ENCODE measurements at places on chromosomes 6 and 20.

DNA sequence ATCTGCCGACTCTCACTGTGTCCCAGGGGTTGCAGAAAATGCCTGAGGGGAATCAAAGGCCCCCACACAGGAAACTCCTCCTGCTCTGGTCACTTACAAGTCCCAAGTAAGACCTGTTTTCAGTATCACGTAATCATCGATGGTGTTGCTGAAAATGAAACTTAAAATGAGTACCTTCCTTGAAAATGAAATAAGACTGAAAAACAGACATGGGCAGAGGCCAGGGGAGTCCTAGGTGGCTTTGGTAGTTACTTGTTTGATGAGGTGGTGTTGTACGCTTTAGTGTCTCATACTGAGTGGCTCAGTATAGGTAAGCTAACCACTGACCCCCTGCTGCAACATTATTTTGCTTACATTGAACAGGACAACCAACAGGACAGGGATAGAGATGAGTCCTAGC, 43.0 kb upstream of the SYNCRIP start:
- no peak for DNase-seq

GRCh38 chr6:111805511-111806164, 67.6 kb downstream of the FYN start:
- DNase-seq: peak; percentile 93

GRCh38 chr6:134634966-134635365, 314.9 kb downstream of the ALDH8A1 start:
- DNase-seq: no peak

DNA sequence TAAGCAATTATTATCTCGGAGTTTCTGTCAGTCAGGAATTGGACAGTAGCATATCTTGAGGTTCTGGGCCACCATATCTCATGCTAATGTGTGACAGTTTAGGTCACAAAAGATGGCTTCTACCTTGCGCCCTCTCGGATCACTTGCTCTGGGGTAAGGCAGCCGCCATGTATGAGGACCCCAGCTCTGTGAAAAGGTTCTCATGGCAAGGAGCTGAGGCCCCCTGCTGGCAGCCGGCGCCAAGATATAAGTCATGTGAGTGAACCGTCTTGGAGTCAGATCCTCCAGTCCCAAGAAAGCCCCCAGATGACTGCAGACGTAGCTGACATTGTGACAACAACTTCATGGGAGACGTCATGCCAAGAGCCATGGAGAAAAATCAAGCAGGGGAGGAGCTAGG, 670.8 kb downstream of the KIF16B start:
- DNase-seq: no peak

- peak; percentile 17 for DNase-seq
These were observed 14.7 kb upstream of the CHD6 start for GRCh38 chr20:41632896-41633295.

DNA sequence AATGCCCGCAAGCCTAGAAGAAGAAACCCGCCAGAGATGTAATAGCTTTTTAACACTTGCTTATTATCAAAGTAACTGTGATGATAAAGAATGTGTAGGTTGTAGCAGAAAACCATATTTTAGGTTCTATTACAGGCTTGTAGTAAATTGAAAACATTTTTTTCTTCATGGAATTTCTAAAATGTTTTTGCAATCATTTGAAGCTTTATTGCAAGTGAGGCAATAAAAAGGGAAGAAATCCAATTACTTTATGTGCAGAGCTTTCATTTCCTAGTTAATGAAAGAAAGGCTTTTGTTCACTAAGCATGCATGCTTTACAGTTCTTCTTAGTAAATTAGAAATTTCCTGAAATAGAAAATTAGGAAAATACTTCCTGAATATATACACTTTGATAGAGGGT, 135.1 kb downstream of the B3GAT2 start:
- no peak for DNase-seq

DNA sequence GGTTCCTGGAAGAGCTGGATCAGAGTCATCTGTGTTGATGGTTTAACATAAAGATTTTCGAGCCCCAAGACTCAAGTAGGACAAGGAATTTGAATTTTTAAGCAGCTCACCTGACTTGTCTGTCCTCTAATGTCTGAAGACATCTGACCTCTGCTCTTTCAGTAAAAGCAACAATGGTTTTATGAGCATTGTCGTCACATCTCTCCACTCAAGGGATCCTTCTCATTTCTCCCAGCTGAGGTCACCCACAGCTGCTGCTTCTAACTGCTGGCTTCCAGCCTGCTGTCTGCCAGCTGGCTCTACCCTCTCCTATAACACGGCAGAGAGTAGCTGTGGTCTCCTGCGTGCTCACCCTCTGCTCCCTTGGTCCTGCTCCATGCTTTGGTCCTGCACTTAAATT, 24.7 kb upstream of the HDAC2 start:
- peak; percentile 98 for DNase-seq

Measured in astrocyte of the spinal cord (primary cell).